Hypothalamus (tissue), 51 donors: ENCODE measurements at places on chromosomes 12 and 14.

DNA sequence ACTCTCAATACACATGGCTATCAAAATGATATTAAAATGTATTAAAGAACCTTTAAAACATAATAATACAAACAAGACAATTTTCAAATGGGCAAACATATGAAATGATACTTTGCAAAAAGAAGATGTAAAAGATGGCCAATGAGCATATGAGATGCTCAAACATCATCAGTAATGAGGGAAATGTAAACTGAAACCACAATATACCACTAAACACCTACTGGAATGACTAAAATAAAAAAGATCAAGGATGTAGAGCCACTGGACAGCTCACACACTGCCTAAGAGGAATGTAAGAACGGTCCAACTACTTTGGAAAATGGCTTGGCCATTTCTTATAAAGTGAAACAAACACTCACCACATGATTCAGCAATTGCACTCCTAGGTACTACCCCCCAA is 97.2 kb upstream of the BBS10 start:
- DNase-seq, result no peak

DNA sequence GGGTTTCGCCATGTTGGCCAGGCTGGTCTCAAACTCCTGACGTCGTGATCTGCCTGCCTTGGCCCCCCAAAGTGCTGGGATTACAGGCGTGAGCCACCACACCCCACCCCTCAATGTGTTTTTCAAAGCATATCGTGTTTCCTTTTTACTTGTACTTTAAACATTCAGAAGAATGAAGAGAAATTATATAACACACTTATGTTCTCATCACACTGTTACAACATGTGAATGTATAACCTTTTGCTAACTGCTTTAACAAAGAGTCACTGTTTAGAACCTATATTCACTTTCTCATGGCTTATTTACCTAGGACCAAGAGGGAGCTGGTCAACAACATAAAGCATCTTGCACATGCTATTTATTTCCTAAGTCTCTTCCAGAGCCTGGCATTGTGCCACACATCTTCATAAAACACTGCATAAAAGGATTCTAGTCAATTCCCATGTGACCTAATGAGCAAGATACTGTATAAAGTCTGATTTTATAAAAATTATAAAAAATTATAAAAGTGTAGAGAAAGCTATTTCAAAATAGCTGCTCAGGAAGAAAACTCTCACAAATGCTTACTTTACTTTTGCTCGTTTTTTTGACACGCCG is 16.0 kb upstream of the ACTR6 start:
- DNase-seq, result no peak

- DNase-seq, result no peak
Measured at GRCh38 chr12:106919910-106920544, 35.7 kb upstream of the TMEM263 start.

GRCh38 chr12:119621878-119622277 is 28.3 kb downstream of the TMEM233 start:
- DNase-seq, result no peak

DNA sequence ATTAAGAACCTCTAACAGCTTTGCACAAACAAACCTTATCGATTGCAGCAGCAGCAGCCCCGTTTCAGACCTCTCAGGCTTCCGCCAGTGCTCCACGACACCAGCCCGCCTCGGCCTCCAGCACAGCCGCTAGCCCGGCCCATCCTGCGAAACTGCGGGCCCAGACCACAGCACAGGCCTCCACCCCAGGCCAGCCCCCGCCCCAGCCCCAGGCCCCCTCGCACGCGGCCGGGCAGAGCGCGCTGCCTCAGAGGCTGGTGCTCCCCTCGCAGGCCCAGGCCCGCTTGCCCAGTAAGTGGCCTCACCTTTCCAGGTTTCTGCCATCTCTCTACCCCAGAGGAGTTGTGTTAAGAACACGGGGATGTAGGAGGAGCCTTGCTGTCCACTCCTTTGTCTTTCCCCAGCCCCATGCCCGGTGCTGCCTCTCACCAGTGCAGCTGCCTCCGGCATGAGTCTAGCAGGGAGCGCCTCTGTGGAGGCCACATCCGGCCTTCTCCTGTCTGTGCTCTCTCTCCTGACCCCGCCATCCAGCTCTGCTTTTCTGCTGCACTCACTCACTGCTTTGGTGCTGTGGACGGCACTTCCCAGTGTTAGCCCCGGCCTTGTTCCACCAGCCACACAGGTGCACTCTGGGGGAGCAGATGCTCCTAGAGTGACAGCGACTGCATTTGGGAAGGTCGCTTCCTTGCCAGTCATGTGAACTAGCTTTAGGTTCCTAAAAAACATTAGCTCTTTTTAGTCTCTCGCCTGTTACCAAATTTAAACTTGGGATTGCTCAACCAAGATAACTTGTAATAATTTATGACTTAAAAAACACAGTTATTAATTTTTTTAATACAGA is 71.5 kb downstream of the EP400 start:
- DNase-seq, result no peak

- no peak for DNase-seq
Measured at GRCh38 chr12:89195470-89195869, 156.8 kb downstream of the DUSP6 start.
